ENCODE measurements at places on chromosomes 3 and 15.

GRCh38 chr15:26028086-26028740 is 165.1 kb upstream of the ATP10A start:
- no peak for DNase-seq

DNA sequence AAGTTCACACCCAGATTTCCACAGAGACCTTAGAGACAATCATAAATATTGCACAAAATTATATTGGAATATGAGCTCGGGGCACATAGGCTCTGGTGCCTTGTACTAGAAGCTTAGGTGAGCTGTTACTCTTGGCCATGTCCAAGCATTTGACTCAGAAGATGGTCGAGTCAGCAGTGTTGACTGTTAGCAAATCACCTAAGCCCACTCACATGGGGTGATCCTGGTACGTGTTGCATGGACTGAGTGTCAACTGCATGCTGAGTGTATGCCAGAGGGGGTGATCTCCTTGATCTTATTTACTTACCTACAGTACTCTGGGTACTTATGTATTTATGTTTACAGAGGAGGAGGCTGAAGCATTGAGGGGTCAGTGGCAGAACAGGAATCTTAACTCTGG is 14.0 kb downstream of the SMAD3 start:
- DNase-seq = no peak

GRCh38 chr15:24862726-24863521 is 91.9 kb upstream of the SNRPN start:
- DNase-seq = no peak

GRCh38 chr15:39454189-39454986 is 126.5 kb upstream of the THBS1 start:
- DNase-seq = no peak

GRCh38 chr3:72625602-72626337 is 222.5 kb downstream of the SHQ1 start:
- DNase-seq = no peak

DNA sequence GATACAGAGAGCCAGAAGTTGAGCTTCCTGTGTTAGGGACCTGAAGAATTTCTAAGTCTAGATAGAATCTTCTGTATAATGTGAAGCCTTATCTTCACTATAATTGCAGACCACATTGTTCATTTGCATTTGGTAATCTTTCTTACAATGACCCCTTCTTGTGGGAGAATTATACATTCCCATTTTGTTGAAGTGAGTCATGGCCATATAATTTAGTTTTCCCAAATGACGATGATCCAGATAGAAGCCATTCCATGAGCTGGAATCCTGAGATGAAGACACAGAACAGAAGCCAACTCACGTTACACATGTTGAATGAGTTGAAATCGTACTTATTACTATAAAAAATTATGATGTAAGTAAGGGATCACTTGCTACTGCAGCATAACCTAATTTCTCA is 187.8 kb downstream of the TUSC7 start:
- DNase-seq = no peak

DNA sequence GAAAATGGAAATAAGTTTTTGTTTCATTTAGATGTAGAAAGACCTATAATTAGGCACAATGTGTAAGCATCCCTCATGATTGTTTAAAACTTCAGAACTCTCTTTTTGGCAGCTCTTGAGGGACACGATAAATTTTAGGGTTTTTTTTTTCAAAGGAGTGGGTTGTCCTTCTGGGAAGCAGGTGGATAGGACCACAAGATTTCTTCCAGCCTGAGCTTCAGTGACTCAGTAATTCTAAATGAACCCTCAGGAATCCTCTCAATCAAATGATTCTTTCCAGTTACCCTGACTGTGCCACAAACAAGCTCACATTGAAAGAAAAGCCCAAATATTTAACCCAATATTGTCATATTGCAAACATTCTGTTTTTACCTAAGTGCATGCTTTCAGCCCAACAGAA is 45.1 kb downstream of the COL8A1 start:
- DNase-seq = no peak

- no peak for DNase-seq
Observed at GRCh38 chr3:140910860-140911259, 30.8 kb upstream of the SLC25A36 start.

GRCh38 chr3:56879436-56880215 is 77.9 kb upstream of the ARHGEF3 start:
- no peak for DNase-seq

DNA sequence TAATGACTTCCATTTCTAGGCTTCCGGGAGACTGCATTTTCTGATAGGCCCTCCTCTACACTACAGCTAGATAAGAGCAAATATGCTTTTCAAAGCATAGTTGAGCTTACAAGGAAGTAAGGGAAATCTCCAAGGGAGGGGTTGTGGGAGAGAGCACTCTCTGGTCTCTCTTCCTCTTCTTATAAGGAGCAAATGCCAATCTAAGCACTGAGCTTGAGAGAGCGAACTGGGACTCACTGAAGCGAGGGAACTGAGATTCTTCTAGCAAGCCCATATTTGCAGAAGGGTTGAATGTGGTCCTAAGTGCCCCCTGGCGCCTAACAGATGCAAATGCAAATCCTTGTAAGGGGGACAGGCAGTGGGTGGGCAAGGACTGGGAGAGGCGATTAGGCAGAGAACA is 164.8 kb downstream of the ERC2 start:
- no peak for DNase-seq

All from activated CD4-positive, alpha-beta T cell treated with anti-CD3 and anti-CD28 coated beads, Interleukin-2, amount 50 U/mL, for 4 hours (primary cell).